CD4-positive, alpha-beta T cell treated with Interleukin-1 beta for 1 hour (primary cell): ENCODE measurements at places on chromosomes 11 and 22.

DNA sequence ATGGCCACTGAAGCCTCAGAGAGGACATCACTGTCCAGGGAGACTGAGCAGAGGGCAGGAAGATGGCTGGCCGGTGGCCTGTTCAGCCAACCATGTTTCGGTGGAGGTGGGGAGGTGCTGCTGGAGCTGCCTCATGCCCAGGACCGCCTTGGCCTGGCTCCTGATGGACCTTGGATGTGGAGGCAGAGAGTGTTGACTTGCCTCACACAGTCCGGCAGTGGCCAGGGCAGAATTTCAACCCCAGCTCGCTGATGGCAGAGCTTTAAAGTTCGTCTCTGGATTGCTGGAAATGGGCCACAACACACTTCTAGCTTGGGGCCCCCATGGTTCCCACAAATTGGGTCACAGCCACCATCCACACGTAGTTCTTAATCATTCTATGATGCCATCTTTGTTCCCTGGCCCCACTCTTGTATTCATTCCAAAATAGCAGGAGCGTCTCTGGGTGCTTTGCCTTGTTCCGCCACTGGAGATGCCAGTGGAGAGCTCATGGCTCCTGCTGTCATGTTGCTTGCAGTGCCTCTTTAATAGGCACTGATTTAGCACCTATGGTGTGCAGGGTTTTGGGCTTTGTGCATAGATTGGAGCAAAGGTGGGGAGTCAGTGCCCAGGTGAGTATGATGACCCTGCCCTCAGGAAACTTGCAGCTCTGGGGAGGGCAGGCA, 5.6 kb downstream of the MAPK8IP1 start:
- no peak for DNase-seq

DNA sequence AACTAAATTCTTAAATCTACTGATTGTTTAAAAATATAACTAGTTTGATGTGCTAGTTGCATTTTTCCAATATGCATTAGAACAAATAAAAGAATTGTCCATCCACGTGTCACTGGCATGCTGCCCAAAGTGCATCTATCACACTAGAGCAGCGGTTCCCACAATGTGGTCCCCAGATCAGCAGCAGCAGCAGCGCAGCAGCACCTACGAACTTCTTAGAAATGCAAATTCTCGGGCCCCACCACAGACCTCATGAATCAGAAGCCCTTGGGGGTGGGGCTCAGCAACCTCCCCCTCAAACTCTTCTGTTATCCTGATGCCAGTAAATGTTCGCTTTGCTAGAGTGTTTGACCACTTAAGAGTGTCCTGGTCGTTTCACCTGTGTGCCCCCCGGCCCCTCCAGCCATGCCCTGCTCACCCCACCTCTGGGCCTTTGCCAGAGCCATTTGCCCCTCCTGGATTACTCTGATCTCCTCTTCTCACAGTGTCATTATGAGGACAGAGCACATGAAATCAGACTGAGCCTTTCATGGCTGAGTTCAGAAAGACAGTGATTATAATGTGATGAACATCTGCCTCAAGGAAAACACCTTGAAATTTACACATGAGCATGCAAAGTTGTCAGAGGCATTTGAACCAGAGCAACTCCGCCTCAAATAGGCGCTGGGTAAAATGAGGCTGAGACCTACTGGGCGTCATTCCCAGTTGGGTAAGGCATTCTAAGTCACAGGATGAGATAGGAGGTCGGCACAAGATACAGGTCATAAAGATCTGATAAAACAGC, 12.6 kb upstream of the VSIG10L2 start:
- DNase-seq: no peak

DNA sequence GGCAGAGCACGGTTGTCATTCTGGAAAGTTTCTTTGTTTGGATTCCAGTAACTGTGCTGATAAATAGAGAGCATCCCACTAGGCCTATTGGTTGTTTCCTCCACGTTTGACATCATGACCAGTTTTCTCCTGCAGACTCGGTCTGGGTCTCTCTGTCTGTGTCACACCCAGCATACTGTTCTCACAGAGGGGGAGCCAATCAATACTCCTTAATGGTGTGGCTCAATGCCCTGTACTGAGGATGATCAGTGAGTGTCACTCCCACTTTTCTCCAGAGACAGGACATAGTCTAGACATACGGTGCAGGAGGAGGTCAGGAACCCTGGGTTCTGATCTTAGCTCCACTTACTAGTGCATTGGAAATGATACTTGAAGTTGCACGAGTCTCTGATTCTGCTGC, 88.2 kb upstream of the BLID start:
- DNase-seq: no peak

- DNase-seq: no peak
Observed at GRCh38 chr22:33597274-33597985, 322.8 kb downstream of the LARGE1 start.

- no peak for DNase-seq
Observed at GRCh38 chr22:28728621-28729313, 12.9 kb downstream of the CHEK2 start.

GRCh38 chr22:47780281-47780875, 1017.9 kb downstream of the TBC1D22A start:
- DNase-seq: no peak

GRCh38 chr11:117419482-117420142, 92.0 kb downstream of the CEP164 start:
- DNase-seq: no peak

DNA sequence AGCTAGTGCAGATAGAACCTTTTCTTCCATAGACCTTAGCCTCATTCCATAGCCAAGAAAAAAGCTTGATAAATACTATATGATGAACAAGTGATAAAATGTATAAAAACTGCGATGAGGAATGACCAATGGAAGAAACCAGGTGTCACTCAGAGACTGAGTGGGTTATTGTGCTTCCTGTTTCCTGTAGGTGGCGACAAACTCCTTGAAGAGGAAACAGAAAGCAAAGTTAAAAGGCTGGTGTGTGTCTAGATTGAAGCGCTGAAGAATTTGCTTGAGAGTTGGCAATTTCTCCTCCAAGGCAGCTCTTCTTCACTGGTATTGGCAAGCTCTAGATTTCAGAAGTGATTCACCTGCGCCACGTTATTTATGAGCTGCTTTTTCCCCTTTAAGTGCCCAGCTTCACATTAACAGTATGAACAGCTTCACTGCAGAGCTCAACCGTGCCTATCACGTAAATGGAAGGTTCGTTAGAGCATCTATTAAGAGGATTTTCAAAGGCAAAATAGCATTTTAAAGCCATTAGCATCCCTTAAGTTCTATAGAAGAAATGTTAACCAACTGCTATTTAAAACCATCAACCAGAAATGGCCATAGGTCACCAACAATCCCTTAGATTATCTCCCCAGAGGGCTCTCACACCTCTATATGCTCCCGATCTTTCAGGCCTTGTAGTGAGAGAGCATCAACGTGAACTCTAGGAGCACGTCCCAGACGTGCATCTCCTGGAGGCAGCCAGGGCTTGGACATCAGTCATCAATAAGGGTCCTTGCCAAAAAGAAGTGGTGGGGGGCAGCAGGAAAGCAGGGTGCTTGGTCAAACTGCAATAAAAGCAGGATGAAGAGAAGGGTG, 179.4 kb downstream of the CADM1 start:
- peak; percentile 8 for DNase-seq

- no peak for DNase-seq
Observed at GRCh38 chr22:37552524-37553163, 7.6 kb upstream of the CDC42EP1 start.

GRCh38 chr11:37371346-37371970, 773.4 kb upstream of the RAG2 start:
- no peak for DNase-seq

- DNase-seq: no peak
Observed at GRCh38 chr22:42357221-42357620, 75.0 kb downstream of the NFAM1 start.

- no peak for DNase-seq
Observed at GRCh38 chr11:116376547-116376946, 396.2 kb downstream of the BUD13 start.

GRCh38 chr11:120929664-120930154, 94.2 kb upstream of the TBCEL start:
- peak; percentile 21 for DNase-seq

DNA sequence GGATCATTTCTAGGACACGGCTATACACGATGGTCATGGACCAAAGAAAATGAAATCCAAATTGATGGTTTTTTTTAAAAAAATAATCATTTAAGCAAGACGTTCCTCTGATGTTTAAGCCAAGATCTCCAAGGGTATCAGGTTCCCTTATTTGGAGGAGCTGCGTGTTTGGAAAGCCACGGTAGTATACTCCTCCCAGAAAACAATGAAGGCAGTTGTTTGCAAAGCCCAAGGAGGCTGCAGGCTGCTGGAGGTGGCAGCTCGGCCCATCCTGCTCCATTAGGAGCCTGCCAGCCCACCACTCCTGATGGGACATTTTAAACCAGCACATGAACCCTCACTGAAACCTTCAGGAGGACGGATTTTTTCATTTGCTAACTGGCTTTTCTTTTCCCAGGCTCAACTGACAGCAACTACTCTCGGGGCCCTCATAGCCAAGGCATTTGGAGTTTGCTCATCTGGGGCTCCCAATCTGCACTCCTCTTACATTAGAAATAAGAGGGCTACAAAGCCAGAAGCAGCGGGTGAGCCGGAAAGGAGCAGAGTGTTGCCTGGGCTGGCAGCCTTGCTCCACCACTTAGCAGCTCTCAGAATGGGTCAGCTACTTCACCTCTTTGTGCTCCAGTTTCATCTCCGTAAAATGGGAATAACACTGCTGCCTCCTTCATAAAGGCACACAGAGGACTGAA, 58.4 kb downstream of the ABTB2 start:
- DNase-seq: no peak

GRCh38 chr11:26276798-26277424, 55.0 kb upstream of the ANO3 start:
- DNase-seq: peak; percentile 37

- DNase-seq: no peak
Observed at GRCh38 chr11:131146827-131147490, 223.5 kb upstream of the NTM start.

DNA sequence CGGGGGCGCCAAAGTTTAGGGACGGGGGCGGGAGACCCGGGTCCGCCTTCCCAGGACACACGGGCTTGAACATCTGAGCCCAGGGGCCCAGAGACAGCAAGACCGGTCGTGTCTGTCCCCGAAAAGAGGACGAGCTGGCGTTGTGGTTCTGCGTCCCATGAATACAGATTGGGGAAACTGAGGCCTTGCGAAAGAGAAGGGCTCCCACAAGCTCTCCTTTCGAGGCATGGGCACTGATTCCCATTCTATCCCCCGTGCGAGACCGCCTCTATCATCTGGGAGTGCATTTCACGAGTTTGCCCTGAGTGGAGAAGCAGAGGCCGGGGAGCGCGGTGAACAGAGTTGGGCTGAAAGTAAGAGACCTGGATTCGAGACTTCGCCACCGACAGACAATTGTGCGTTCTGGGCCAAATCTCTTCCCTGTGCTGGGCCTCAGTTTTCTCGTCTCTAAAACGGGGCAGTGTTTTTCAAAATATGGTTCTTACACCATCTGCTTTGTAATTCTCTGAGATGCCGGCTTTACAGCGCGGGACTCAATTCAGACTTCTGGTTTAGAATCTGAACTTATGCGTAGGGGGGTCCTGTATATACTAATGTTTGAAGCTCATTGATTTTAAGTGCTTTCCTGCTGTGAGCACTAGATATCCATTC, 471 bp downstream of the RNF185 start:
- peak; percentile 13 for DNase-seq

- no peak for DNase-seq
Observed at GRCh38 chr11:45431046-45432018, 145.2 kb upstream of the SYT13 start.

DNA sequence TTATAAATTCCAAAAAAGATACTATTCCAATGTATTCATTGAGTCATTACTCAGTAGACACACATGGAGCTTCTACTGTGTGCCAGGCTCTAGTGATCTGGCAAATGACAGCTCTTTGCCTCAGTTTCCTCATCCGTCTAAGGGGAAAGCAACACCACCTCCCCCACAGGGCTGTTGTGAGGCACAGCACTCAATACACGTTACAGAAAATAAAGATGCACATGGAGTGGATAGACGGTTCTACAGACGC, 6.5 kb upstream of the MALAT1 start:
- DNase-seq: no peak

- DNase-seq: no peak
Observed at GRCh38 chr22:40628354-40629042, 8.0 kb downstream of the MRTFA start.

DNA sequence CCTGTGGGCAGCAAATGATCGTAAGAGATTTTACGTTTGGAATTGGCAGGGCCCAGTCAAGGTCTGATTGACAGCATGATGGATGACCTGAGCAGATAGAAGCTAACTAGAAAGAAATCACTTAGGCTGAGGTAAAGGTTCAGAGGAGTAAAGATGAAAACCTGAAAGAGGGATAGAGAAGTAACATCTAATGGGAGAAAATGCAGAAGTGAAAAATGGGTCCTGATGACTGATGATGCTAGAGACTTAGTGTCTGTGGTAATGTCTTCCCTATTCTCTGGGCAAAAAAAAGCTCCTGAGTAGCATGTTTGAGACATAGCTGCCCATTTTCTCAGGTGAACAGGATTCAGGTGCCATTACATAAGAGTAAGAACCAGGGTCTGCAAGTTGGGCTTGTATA, 628.8 kb upstream of the ANO5 start:
- DNase-seq: no peak

DNA sequence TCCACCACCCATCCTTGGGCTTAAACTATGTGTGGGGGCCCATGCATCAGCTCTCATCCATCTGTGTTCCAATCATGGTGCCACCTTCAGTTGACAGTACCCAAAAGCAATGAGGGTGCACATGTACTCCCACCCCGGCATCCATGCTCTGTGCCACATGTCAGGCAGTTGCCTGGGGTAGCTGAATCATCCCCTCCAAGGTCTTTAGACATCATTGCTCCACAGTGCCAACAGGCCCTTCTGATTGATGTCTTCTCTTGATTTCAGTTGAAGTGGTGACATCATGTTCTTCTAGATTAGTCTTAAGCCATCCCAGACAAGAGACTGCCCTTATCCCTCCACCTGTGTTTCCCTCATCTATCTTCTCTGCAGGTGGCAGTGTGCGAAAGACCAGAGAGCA, 42.5 kb downstream of the TMPRSS5 start:
- no peak for DNase-seq

- no peak for DNase-seq
Observed at GRCh38 chr11:32953700-32954099, 61.1 kb downstream of the QSER1 start.

DNA sequence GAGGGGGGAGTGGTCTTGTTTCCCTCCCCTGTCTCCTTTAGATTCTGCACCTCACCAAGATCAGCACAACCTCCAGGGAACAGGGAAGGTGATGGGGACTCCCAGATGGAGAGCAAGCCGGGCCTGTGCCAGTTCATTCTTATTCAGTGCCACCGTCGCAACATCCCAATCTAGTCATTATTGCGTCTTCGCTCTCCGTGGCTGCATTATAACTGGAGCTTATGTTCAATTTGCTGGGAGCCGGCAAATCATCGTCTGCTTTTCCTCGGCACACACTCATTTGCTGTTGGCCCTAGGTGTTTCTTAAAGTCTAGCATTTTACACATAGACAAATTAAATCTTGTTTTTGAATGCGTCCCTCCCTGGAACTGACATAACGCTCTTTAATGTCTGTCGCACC, 1269.7 kb downstream of the BRD1 start:
- DNase-seq: no peak

DNA sequence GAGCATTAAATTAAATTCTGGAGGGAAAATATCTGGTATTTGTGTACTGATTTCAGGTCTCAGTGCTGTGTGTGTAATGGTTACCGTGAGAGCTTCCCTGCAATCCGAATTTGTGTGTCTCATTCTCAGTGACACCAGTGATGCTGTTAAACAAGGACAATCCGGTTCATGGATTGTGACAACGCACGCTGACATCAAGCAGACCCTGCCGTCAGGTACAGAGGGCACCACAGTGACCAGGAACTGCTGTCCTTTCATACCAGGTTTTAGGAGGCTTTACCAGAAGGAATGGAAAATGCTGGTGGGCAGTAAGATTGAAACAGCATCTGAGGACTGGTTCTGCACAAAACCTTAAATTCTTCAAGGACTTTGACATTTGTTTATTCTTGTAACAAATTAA, 30.5 kb upstream of the PLET1 start:
- no peak for DNase-seq
